Stimulated activated CD8-positive, alpha-beta memory T cell treated with anti-CD3 and anti-CD28 coated beads, Interleukin-12 subunit alpha, Interleukin-12 subunit beta, amount 100 ng/mL, for 1 hour (primary cell): ENCODE measurements at places on chromosomes 2 and 18.

GRCh38 chr2:63865159-63865799, 23.6 kb downstream of the UGP2 start:
- no peak for DNase-seq

DNA sequence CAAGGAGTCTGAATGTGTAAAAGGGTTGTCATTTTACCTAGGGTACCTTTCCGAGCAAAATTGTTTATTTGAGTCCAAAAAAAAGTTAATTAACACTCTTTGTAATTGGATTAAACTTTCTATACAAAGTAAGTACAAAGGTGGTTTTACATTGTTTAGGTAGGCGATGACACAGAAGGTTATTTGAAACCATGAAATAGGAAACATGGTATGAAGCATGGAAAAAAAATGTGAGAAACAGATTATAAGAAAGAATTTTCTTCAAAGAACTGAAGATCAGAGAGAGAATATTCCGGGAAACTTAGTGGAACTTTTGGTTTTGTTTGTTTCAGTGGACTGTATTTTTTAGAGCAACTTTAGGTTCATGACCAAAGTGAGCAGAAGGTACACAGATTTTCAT, 32.7 kb downstream of the CARF start:
- no peak for DNase-seq

- no peak for DNase-seq
Observed at GRCh38 chr2:85611217-85611704, 605 bp downstream of the C2orf68 start.

- no peak for DNase-seq
Observed at GRCh38 chr2:70258532-70258875, 567 bp downstream of the PCYOX1 start.

GRCh38 chr2:227310756-227311110, 14.3 kb upstream of the MFF start:
- DNase-seq: no peak

DNA sequence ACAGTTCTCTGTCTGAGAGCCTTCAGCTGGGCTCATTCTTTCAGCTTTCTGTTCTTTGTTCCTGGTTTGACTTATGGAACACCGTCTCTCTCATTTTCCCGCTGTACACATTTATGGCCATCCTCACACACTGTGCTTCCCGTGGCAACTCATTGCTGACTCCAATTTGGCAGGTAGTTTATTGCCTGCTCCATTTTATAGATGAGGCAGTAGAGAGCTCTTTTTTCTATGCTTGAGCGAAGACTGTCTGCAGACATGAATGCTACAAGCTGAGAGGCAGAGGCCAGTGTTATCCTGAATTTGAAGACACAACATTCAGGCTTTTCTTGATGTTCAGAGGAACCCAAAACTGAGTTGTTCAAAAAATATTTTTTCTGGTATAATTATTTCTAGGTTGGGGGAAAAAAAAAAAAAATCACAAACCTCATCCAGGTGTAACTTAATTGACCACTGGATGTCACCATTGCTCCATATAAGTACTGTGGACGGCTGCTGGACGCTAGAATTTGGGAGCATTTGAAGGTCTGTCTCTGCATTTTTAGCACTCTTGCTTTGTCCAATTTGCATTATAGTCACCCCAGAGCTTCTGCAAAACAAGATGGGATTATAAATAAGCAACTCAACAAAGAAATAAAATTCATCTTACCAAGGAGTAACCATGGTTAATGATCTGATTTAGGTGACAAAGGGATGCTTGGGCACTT, 83.5 kb downstream of the HRH4 start:
- DNase-seq: no peak

- DNase-seq: no peak
Observed at GRCh38 chr2:240648650-240649275, 23.5 kb downstream of the GPR35 start.

DNA sequence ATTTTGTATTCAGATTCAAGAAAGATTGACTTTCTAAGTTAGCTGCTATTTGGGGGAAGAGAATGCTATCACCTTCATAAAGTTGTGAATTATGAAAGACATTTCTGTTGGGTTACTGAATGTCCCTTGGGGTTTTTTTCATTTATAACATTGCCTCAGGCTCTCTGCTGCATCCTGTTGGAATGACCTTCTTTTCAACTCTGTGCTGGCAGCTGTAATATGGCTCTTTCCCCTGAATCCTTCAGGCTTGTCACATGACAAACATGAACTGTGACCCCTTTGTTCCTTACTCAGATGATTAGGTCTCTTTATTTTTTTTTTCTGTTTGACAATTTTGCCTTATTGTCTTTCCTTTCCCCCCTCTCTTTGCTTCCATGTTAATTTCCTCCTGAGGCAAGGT, 159.8 kb downstream of the TAF4B start:
- no peak for DNase-seq

GRCh38 chr2:205994344-205994743, 91.6 kb downstream of the INO80D start:
- no peak for DNase-seq

DNA sequence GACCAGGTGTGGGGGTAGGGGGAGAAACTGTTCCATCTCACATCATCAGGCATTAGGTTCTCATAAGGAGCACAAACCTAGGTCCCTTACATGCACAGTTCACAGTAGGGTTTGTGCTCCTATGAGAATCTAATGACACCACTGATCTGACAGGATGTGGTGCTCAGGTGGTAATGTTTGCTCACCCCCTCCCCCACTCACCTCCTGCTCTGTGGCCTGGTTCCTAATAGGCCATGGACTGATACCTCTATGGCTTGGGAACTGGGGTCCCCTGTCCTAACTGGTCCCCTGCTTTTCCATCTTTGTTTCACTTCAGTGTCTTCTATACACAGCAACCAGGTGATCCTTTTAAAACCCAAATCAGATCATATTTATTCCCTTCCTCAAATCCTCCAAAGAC, 267.8 kb downstream of the TNS1 start:
- no peak for DNase-seq

- no peak for DNase-seq
Observed at GRCh38 chr2:130949954-130950353, 113.2 kb downstream of the ARHGEF4 start.

- DNase-seq: no peak
Observed at GRCh38 chr2:95738301-95738700, 146.5 kb downstream of the TRIM43 start.

- no peak for DNase-seq
Observed at GRCh38 chr2:75155115-75155514, 44.2 kb downstream of the TACR1 start.

DNA sequence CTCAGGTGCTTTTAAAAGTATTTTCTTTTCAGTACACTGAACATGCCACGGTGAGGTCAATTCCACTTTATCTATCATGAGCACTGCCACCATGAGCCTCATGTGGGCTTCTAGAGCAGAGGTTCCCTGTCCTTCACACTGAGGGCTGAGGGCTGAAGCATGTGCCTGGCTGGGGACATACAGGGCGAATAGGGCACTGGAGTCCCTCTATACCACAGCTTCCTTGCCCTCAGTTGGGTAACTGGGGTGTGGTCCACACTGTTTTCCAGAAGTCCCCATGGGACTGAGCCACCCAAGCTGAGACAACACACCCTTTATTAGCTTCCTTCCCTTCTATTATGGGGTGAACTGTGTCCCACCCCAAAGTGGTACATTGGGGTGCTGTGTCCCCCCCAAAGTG, 172.2 kb upstream of the ID2 start:
- DNase-seq: no peak

GRCh38 chr2:3789256-3789655, 85.9 kb downstream of the DCDC2C start:
- no peak for DNase-seq

DNA sequence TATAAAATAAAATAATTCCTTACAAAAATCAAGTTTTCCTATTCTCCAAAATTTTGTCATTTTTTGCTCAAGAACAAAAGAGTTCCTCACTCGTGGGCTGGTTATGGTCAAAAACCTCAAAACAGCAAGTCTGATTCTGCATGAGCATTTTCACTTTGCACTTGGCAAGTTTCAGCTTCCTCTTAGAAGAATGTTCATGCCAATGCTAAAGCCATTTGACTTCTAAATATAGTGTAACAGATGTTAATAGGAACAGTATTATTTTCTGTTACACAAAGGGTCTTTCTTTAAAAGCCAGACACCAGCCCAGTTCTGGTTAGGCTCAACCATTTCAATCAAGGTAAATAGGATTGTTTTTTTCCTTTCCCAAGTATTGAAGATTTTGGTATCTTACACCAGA, 261.3 kb upstream of the CCDC68 start:
- DNase-seq: no peak

DNA sequence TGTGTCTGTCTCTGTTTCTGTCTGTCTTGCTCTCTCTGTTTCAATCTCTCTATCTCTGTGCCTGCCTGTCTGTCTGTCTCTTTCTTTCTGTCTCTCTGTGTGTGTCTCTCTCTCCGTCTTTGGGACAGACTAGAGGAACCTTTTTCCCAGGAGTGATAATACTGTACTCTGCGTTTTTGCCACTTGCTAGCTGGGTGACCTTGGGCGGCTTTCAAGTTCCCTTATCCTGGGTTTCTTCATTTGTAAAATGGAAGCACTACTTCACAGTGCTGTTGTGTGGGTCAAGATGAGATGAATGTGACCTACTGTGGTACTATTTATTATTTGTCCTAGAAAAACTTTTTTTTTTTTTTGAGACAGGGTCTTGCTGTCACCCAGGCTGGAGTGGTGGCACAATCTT, 42.4 kb downstream of the HPCAL1 start:
- DNase-seq: no peak

DNA sequence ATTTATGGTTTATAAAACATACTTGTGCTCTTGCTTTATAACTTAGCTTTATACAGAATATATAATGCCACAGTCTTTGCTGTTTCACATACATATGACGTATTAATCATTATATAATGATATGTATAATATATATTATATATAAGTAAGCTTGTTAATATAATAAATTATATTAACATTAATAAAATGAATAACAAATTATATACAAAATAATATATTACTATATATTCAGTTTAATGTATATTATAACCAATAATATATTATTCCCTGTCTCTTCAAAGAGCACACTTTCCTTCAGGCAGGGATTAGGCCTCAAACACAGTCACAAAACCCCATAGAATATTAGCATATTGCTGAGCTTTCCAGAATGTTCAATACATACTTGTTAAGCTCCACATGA, 427.6 kb downstream of the NCKAP5 start:
- DNase-seq: no peak

DNA sequence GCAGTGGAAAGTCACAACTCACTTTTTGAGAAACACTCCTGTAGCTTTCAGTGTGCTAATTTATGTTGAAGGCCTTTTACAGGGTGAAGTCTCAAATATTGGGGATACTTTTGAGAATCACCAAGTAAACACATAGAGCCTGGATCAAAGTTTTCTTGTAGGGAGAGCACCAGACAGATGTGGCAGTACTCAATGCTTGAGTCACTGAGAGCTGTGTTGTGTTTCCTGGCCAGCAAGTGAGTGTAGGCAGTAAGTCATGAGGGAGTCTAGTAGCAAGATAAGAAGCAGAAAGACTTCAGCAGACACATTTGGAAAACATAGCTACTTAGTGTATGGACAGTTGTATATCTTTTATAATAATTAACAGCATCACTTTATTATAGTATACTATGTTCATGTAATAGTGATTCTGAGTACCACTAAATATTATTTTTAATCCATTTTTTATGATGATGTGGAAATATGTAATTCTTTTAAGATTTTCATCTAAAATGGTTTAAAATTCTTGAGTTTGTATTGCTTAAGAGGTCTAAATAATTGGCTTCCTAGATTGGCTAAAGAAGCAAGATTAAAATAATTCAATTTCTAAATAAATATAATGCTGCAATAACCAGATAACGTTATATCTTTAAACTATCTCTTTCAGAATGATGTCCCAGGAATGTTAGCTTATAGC, 12.8 kb downstream of the PSMD1 start:
- no peak for DNase-seq

GRCh38 chr18:26458526-26459232, 89.7 kb downstream of the KCTD1 start:
- no peak for DNase-seq

- no peak for DNase-seq
Observed at GRCh38 chr2:67798541-67799160, 264.2 kb downstream of the C1D start.

GRCh38 chr2:57987835-57988573, 58.6 kb upstream of the VRK2 start:
- DNase-seq: no peak

GRCh38 chr18:53819671-53820070, 404.8 kb downstream of the MBD2 start:
- DNase-seq: no peak
